ENCODE measurements at places on chromosomes 16 and 17.

DNA sequence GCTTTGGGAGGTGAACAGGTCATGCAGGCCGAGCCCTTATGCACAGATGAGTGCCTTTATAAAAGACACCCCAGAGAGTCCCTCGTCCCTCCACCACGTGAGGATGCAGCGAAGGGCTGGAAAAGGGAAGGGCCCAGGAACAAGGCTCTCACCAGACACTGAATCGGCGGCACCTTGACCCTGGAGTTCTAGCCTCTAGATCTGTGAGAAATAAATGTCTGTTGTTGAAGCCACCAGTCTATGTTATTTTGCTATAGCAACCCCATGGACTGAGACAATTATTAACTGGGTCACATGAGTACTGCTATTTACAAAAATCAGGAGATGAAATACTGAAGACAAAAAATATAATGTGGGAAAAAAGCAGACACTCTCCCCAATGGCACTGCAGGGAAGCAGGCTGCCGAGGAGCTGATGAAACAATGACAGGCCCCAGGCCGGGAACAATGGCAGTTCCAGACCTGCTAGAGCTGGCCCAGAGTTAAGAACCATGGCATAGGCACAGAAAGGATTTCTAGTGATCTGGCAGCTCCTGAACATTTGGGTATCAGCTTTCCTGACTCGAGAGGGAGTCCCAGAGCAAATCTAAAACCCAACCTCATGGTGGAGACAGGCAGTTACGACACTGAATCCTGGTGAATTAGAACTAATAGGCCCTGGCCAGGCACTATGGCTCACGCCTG lies 17.8 kb upstream of the GGA2 start:
- DNase-seq: no peak

DNA sequence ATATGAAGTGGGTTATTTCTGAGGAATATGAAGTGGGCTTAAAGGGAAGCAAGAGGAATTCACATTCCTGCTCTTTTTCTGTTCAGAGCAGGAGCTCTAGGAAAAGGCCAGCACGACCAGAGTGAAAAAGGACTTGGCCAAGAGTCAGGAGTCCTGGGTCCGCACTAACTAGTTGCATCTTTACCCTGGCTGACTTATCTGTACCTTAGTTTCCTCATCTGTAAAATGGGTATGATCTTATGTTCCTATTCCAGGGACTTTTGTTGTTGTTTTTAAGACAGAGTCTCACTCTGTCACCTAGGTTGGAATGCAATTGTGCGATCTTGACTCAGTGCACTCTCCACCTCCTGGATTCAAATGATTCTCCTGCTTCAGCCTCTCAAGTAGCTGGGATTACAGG lies 52.5 kb downstream of the CNGB1 start:
- no peak for DNase-seq

GRCh38 chr17:29590411-29591145 lies 1.1 kb upstream of the GIT1 start:
- no peak for DNase-seq

DNA sequence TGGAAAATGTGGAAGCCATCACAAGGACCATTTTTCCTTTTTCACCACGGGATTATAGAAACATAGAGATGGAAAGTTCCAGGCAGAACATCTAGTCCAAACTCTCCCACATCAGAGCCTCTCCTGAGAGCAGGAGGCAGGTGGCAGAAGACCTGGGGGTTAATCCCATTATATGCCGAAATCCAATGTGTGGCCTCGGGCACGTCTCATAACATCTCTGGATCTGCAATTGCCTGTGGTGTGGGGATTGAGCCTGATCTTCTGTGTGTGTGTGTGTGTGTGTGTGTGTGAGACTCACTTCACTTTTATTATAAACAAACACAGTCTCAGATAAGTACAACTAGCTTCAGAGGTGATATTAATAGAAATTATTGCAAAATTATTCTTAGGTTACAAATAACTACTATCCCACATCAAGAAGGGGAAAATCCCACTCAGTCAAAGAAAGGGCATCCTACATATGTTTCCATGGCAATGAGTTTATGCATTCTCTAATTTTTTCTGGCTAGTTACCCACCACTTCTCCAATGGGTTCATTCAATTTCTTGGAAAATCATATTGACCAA lies 199.1 kb downstream of the FOXL1 start:
- DNase-seq: no peak

GRCh38 chr17:1796800-1797199 lies 32.9 kb downstream of the SMYD4 start:
- DNase-seq: no peak

DNA sequence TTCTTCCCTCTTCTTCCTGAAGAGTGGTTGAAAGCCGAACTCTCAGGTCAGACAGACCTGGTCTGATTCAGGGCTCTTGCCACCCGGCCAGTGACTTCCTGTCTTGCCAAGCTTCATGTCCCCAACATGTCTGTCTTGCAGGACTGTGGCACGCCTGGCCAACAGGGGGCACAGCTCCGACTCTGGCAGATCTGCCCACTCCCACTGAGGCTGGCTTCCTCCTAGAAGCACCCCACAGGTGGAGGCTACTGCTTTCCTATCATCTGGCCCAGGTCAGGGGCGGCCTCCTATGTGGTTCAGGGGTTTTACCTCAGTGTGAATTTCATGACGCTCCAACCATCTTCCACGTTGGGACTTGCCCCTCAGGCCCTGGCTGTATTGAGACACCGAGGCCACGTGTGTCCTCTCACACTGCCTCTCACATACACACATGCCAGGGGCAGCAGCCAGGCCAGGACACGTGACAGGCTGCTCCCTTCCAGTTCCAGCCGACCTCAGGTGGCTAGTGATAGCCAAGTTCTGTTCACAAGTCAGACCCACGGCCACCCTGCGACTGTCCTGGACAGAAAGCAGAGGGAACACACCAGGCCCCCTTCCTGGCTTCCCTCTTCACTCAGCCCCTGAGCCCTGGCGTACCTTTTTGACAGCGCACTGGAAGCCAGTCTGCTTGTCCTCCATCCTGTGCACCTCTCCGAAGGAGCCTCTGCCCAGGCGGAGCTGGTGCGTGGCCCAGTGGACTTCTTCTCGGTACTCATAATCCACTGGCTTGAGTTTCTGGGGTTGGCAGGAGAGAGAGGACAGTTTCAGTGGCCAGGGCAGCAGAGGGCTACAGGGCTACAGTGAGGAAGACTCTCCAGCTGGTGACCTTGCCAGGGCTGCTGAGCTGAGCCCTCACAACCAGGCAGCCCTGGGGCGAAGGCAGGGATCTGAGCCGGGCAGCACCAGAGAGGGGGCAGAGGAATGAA lies 22.6 kb upstream of the SPATA32 start:
- DNase-seq: no peak

- DNase-seq: no peak
These were observed 246.6 kb upstream of the RPL38 start for GRCh38 chr17:73956595-73957465.

GRCh38 chr16:89330177-89330856 lies 112.8 kb downstream of the ZNF778 start:
- DNase-seq: no peak

GRCh38 chr16:68786685-68787418 lies 49.8 kb downstream of the CDH1 start:
- DNase-seq: no peak

DNA sequence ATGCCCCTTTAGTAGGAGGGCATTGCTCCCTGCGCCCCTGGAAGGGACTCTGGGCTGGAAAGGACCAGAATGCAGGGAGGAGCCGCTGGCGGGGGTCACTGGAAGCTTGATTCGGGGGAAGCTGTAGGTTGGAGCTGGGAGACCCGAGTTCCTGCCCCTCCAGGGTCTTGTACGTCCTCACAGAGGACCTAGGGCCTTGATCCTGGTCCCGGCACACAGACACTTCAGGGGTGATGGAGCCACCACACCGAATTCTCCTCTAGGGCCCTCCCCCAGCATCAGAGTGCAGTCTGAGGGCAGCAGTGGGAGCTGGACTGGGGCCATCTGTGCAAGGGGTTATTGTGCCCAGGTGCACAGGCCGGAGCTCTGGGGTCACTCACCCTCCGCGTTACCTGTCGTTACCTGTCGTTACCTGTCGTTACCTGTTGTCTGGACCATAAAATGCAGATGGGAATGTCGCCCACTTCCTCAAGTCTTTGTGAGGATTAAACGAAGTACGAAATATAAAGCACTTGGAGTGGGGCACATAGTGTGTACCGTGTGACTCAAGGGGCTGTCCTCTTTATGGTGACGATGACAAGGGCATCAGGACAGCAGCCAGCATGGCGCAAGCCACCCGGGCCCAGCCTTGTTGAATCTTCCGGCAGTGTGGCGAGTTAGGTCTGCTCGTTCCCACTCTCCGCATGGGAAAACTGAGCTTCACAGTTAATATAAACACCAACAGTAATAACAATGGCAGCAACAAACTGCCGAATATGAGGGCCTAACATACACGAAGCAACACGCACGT lies 48.6 kb downstream of the CMIP start:
- no peak for DNase-seq

DNA sequence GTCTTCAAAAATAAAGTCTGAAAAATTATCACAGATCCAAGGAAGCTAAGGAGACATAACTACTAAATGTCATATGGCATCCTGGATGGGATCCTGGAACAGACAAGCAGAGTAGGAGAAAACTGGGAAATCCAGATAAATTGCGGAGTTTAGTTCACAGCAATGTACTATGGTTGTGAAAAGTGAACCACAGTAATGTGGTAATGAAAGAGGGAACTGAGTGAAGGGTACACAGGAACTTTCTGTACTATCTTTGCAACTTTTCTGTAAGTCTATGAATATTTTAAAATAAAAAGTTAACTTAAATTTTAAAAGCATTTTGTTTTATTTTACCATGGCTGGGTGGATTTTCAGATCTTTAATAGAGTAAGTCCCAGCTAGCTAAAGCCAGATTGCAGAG lies 16.3 kb downstream of the SLFN12L start:
- no peak for DNase-seq

DNA sequence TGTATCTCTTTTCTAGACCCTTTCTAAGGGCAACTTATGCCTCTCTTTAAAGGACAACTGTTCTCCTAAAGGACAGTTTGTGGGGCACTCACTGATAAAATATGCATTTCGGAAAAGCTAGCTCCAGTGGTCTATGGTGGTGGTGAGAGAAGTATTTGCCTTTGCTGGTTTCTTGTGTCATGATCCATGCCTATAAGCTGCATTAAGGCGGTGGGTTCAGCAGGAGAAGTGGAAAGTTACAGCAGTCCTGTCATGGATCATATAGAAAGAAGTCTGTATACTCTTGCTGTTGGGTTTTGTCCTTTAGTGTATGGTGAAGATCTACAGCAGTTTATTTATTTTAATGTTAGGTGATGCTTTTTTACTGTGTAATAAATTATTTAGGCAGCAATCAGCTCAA lies 563.9 kb upstream of the PSMD7 start:
- no peak for DNase-seq

- no peak for DNase-seq
These were observed 1.7 kb upstream of the NLRC5 start for GRCh38 chr16:56987692-56988091.

GRCh38 chr16:30430428-30430970 lies 669 bp upstream of the DCTPP1 start:
- no peak for DNase-seq

- DNase-seq: no peak
These were observed 33.8 kb upstream of the CRISPLD2 start for GRCh38 chr16:84785843-84786581.

DNA sequence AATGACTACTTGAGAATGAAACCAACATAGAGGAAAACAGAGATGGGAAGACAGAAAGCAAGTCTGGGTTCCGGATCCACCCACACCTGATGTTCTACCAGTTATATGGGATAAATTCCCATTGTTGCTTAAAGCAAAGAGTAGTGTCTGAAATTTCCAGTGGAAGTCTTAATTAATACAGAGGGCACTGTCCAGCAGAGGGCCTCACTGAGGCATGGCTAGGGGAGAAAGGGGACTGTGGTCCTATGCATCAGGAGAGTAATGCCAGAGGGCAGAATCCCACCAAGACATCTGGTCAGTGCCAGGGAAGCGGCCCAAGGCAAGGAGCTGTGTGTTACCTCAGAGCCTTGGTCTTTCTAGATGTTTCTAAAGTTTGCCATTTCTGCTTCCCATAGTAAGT lies 7.5 kb upstream of the UMOD start:
- no peak for DNase-seq

DNA sequence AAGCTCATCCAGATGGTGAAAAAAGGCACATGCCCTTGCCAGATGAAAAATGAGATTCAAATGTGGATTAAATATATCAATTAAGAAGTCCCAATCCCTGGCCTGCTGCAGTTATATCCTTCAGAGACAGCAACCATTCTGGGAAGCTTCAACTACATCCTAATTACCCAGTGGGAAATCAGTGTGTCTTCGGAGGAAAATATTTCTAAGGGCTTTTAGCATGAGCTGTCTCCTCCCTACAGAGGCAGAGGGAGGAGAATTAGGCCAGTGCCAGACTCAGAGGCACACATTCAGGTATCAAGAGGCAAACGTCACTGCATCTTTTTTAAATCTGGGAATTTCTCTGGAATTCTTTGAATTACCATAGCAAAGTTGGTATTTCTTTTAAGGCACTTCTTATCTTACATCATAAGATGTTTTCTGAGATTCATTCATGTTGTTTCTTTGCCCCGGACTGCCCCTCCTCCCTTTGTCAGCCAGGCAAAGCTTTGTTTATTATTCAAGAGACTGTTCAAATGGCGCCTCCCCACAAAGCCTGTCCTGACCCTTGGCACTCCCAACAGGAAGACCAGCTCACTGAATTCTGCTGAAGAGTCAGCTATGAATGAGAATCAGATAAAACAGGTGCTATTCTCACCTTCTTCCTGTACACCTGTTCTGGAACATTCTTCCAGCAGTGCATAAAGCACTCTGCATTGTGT lies 38.3 kb upstream of the SMPD3 start:
- no peak for DNase-seq

- no peak for DNase-seq
These were observed 59.8 kb upstream of the RBFOX3 start for GRCh38 chr17:79670537-79671084.

DNA sequence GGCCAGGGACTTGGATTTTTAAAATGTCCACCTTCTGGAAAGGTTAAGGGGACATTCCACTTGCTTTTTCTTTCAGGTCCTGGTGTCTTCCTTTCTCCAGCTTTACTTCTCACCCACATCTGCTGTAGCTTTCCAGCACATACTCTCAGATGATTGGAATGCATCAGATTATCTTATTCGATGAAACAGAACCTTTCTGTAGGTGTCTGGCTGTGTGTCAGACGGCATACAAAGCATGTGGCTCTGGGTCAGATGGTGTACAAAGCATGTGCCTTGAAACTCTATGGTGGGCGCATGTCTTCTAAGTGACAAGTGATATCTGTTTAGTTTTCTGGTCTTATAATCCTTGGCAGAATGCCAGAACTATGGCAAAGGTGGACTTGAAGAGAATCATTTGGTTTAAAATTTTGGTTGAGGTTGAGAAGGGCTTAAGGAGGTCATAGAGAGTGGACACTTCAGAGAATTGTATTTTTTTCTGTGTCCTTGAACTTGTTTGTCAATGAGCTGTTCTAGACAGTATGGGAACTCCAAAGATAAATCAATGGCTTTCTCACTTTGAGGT lies 125.3 kb downstream of the FTO start:
- DNase-seq: no peak

DNA sequence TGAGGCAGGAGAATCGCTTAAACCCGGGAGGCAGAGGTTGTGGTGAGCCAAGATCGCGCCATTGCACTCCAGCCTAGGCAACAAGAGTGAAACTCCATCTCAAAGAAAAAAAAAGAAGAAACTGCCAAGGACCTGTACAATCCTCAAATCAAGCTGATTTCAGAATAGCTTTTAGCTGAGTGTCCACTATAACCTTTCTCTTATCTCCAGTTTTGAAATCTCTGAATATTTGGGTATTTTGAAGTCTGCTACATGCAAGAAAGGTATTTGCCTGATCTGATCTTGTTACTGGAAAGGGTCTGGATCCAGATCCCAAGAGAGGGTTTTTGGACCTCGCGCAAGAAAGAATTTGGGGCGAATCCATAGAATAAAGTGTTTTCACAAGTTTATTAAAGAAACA lies 19.1 kb upstream of the ARL2BP start:
- no peak for DNase-seq

- DNase-seq: no peak
These were observed 6.0 kb upstream of the TLCD3A start for GRCh38 chr17:726271-726919.

Measured in CMK (cell line).